T-helper 1 cell (primary cell): ENCODE measurements at places on chromosomes 13 and 19.

DNA sequence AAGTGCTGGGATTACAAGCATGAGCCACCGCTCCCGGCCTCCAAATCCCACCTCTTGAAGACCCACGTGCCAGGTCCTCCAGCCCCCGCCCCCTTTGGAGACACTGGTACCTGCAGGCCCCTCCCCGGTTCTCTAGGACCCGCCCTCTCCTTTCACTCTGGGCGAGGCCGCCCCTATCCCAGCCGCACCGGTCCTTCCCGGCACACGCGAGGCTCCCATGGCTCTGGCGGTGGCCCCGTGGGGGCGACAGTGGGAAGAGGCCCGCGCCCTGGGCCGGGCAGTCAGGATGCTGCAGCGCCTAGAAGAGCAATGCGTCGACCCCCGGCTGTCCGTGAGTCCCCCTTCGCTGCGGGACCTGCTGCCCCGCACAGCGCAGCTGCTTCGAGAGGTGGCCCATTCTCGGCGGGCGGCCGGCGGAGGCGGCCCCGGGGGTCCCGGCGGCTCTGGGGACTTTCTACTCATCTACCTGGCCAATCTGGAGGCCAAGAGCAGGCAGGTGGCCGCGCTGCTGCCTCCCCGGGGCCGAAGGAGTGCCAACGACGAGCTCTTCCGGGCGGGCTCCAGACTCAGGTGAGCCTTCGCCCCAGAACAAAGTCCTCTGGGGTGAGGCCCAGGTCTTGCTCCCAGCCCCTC lies at the start of gene CBLC:
CBLC (plus strand) TSS at position 176 of the 633 bp plus-strand sequence; CDS start at position 218, 42 bp downstream.
- DNase-seq = no peak

GRCh38 chr13:29676535-29676934 lies 81.0 kb upstream of the SLC7A1 start:
- DNase-seq = no peak

- DNase-seq = no peak
Observed at GRCh38 chr13:92849381-92849780, 377.2 kb upstream of the GPC6 start.

DNA sequence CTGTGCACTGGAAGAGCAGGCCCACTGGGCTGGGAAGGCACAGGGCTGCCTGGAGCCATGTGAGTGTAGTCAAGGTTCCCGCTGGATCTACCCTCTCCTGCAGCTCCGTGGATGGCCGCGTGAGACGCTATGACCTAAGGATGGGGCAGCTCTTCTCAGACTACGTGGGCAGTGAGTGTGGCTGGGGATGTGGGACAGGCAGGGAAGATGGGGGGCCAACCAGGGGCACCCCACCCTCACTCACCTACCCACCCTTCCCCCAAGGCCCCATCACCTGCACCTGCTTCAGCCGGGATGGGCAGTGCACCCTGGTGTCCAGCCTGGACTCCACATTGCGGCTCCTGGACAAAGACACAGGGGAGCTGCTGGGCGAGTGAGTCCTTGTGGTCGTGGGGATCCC lies 6.1 kb downstream of the WDR83 start:
- no peak for DNase-seq

DNA sequence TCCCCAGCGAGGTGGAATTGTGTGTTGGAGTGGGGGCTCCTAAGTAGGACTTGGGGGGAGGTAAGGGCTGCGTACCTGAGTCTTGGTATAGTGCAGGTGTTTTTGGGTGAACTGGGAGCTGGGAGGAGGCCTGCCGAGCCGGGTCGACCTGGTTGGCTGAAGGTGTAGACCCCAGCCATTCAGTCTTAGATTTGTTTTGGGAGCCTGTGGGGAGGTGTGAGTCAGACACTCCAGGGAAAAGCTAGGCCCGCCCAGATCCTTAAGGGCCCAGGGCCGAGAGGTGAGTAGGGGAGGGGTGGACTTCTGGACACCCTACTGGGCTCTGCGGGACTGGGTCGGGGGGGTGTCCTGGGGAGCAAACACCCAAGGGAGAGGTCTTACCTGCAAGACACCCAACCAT lies 935 bp downstream of the CRB3 start:
- DNase-seq = no peak

DNA sequence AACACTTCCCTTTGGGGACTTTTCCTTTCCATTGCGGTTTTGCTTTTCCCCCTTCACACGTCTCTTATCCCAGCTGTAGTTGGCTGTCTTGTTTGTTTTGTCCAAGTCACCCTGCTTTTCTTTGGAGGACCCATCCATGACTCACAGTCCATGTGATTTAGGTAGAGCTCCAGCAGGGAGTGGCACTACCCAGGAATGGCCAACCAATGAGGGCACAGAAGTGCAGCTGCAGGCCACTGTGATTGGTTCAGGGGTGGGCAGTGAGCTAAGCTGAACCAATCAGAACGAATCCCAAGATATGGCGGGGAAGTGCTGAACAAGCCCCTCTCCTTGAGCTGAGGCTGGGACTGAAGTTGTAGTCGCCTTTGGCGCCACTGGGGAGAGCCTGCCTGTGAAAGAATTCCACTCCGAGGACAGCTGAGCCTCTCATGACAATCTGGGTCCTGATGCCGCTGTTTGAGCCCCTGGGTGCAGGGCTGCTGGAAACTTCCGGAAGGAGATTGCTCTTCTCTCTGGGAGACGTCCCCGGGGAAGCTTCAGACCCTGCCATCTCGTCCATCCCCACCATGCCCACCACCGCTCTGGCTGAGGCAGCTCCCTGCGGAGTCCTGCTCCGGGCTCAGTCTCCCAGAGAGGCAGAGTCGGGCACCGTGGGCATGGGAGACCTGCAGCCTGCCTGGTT lies 62.9 kb upstream of the URI1 start:
- DNase-seq = no peak

DNA sequence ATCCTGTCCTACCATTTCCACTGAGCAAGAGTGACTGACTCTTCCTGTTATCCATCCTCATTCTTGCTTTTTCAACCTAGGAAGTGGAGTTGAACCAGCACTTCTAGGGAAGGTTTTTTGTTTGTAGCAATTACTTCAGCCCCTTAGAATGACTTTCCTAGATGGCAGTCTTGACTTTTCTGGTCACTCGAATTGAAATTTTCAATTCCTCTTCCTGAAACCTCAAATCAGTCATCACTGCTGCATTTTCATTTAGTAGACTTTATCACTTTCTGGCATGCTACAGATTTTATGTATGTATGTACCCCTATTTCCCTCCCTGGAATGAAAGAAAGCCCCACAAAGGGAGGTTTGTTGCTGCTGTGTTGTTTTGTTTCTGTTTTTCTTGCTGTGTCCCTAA lies 915.9 kb downstream of the PCDH17 start:
- no peak for DNase-seq

- DNase-seq = no peak
Observed at GRCh38 chr19:8491574-8491973, 10.9 kb downstream of the PRAM1 start.

GRCh38 chr19:10243606-10244005 lies 8.4 kb upstream of the MRPL4 start:
- no peak for DNase-seq

DNA sequence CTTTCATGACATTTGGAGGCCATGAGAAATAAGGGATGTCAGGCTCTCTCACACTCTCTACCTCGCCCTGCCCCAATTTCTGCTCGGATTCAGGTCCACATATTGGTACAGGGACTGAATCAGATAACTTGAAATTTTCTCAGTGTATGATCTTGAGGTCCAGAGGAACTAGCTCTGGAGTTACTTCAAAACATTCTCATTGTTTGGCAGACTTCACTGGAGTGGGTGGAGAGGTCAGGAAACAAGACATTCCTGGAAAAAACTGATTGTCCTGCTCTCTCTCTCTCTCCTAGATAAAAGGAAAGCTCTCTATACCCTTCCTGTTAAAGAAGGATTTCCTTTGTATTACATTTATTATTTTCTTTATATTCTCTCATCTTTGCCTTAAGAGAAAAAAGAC lies 428.1 kb upstream of the DACH1 start:
- DNase-seq = no peak

GRCh38 chr13:57724486-57725272 lies 93.1 kb downstream of the PCDH17 start:
- DNase-seq = no peak

- no peak for DNase-seq
Observed at GRCh38 chr13:111120913-111121312, 5.8 kb downstream of the ARHGEF7 start.

- no peak for DNase-seq
Observed at GRCh38 chr13:29877456-29878078, 27.1 kb upstream of the UBL3 start.

- DNase-seq = no peak
Observed at GRCh38 chr13:73464758-73465616, 406.2 kb downstream of the KLF5 start.

GRCh38 chr19:57099199-57099661 lies 20.6 kb upstream of the USP29 start:
- peak; percentile 40 for DNase-seq

- no peak for DNase-seq
Observed at GRCh38 chr13:98544104-98544710, 32.7 kb downstream of the STK24 start.

GRCh38 chr19:6214881-6215541 lies 64.8 kb downstream of the MLLT1 start:
- DNase-seq = no peak

DNA sequence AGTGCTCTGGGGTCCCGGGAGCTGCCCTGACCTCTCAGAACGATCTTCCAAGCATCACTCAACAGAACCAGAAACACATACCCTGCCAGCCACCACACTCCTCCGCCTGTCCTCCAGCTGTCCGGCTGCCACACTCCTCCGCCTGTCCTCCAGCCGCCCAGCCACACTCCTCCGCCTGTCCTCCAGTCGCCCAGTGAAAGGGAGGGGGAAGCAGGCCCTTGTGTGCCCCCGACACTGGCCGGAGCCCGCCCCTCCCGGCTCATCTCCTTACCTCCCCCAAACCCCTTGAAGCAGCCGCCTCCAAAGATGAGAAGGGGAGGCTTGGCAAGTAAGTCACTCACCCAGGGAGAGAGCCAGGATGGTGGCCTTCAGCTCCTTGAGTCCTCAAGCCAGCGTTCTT lies 40.2 kb downstream of the STK24 start:
- no peak for DNase-seq

- DNase-seq = no peak
Observed at GRCh38 chr13:27599845-27600553, 20.3 kb downstream of the LNX2 start.

GRCh38 chr19:34355201-34355600 lies 9.8 kb upstream of the GPI start:
- no peak for DNase-seq
